ENCODE measurements at places on chromosomes 12 and 14. TPM values are rescaled to one million over a fixed set of nuclear protein-coding genes. Genes with fewer than 3 reads are reported as not detected.

Gene BTBD7
- 55.3 TPM for total RNA-seq

Gene VRK1
- 21.0 TPM for total RNA-seq

Gene KRT79
- total RNA-seq: not detected

Gene TCL1A
- total RNA-seq: not detected

Gene TGM1
- not detected for total RNA-seq

Gene ABHD12B
- total RNA-seq: not detected

Gene ESR2
- total RNA-seq: 0.41 TPM

All from uterus (tissue), 4 donors.